DND-41 (cell line): ENCODE measurements at places on chromosomes 4 and X.

DNA sequence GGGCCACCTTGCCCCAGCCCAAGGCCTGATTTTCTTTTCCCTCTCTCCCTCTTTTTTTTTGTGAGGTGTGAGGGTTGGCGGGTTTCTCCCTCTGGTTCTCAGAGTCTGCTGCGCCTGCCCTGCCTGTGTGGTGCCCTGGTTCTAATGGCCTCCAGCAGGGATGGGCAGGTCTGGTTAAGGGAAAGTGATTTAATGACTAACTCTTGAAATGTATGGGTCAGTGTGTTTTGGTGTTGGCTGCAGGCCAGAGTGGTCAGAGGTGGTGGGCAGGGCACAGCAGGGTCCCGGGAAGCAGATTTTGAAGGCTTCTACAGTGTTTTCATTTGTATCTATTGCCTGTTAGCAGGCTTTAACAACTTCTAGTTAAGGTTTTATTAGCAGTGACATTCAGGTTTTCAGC, 39.0 kb downstream of the JADE1 start:
- H3K4me1 ChIP-seq = peaks cover 9% of the 10 kb centered on the region
- peaks cover 99% of the 10 kb centered on the region for H3K36me3 ChIP-seq
- no peak overlapping the region for H3K27ac ChIP-seq
- no peak for DNase-seq

DNA sequence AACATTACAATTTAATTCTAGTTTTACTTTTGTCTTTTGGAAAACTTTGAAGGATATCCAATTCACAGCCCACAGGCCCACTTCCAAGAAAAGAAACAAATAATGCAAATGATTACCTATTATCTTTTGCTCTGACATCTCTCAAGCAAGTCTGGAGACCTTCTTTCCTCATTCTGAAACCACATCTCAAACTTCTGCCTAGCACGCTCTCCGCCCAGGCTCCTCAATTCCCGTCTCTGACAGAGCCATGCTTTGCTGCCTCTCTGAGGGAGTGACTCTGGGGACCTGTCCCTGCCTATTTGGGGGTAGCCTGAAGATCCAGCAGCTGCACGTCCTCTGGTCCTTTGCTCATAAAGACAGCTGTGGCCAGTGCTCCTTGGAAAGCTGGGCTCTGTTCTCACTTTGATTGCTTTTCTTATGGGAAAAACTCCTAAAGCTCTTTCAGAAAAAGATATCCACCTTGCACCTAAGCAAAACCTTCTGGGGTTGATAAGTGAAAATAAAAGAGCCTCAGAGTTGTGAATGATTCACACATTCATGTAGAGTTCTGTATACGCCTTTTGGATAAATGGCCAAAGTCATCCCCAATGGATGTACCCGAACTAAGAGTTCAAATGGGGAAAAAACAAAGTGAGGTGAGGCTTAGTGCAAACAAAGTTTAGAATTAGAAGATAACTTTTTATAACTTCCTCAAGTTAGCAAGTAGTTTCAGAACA, 72.4 kb upstream of the TNIP3 start:
- no peaks in the 10 kb centered on the region for H3K36me3 ChIP-seq
- no peak overlapping the region for H3K4me3 ChIP-seq
- H3K4me1 ChIP-seq = no peaks in the 10 kb centered on the region
- H3K27me3 ChIP-seq = no peaks in the 10 kb centered on the region
- DNase-seq = no peak

- no peaks in the 10 kb centered on the region for H3K36me3 ChIP-seq
- H3K4me1 ChIP-seq = no peaks in the 10 kb centered on the region
- H3K27me3 ChIP-seq = no peaks in the 10 kb centered on the region
- no peak overlapping the region for H3K4me3 ChIP-seq
- H3K27ac ChIP-seq = no peak overlapping the region
These were observed 261.4 kb downstream of the LDB2 start for GRCh38 chr4:16636912-16637630.

- no peaks in the 10 kb centered on the region for H3K27me3 ChIP-seq
- no peak for DNase-seq
- no peak overlapping the region for H3K4me3 ChIP-seq
- no peak overlapping the region for H3K27ac ChIP-seq
- H3K4me1 ChIP-seq = no peaks in the 10 kb centered on the region
These were observed 14.6 kb downstream of the BBS12 start for GRCh38 chr4:122747068-122747467.

DNA sequence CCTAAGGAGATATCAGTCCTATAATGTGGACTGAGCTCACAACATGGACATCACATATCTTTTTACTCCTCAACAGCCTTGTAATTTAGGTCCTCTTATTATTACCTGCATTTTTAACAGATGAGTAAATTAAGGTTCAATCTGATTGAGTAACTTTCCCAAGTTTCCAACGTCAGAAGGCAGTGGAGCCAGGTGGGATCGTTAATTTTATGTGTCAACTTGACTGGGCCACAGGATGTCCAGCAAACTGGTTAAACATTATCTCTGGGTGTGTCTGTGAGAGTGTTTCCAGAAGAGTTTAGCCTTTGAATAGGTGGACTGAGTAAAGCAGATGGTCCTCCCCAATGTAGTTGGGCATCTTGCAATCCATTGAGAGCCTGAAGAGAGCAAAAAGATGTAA, 59.0 kb upstream of the SLIT2 start:
- H3K4me1 ChIP-seq = no peaks in the 10 kb centered on the region
- DNase-seq = no peak
- H3K4me3 ChIP-seq = no peak overlapping the region
- H3K27me3 ChIP-seq = no peaks in the 10 kb centered on the region

DNA sequence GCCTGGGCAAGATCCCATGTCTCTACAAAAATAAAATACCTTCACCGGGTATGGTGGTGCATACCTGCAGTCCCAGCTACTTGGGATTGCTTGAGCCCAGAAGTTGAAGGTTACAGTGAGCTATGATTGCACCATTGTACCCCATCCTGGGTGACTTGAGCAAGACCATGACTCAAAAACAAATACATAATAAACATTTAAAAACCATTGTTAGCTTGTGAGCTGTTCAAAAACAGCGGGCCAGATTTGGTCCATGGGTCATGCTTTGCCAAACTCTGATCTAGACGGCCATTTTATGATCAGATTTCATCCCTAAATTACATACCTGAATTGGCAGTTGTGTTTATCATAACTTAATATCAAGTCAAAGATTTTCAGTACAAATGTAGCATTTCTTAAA, 76.0 kb upstream of the GPM6B start:
- no peaks in the 10 kb centered on the region for H3K27me3 ChIP-seq
- H3K27ac ChIP-seq = no peak overlapping the region
- H3K4me3 ChIP-seq = no peak overlapping the region
- no peaks in the 10 kb centered on the region for H3K4me1 ChIP-seq
- H3K36me3 ChIP-seq = no peaks in the 10 kb centered on the region

GRCh38 chr4:103306870-103307375, 108.8 kb upstream of the CENPE start:
- no peaks in the 10 kb centered on the region for H3K36me3 ChIP-seq
- no peak for DNase-seq
- H3K27me3 ChIP-seq = no peaks in the 10 kb centered on the region
- H3K4me3 ChIP-seq = no peak overlapping the region

GRCh38 chr4:38330321-38330720, 333.7 kb upstream of the KLF3 start:
- DNase-seq = no peak
- H3K27ac ChIP-seq = no peak overlapping the region
- H3K36me3 ChIP-seq = no peaks in the 10 kb centered on the region
- peaks cover 8% of the 10 kb centered on the region for H3K4me1 ChIP-seq

- no peaks in the 10 kb centered on the region for H3K36me3 ChIP-seq
- no peak overlapping the region for H3K27ac ChIP-seq
These were observed 115.4 kb upstream of the NDP start for GRCh38 chrX:44088510-44089144.

DNA sequence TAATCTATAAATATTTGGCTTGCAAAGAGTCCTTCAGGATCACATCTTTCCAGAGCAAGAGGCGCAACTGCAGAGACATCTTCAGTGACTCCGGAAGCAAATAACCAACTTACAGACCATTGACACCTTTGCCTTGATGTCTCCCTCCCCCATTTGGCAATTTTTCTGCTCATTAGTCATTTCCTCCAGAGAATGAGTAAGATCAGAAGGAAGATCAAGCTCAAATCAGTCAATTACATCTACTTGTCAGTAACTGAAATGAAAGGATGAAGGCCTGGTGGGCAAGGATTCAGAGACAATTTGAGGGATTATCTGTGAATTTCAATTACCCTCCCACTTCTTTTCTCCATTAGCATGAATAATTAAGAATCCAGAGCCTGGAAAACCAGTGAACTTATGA, 665.6 kb upstream of the CPEB2 start:
- H3K27ac ChIP-seq = no peak overlapping the region
- no peaks in the 10 kb centered on the region for H3K36me3 ChIP-seq
- H3K4me3 ChIP-seq = no peak overlapping the region
- DNase-seq = no peak
- no peaks in the 10 kb centered on the region for H3K27me3 ChIP-seq

GRCh38 chrX:15579778-15580747, 20.7 kb downstream of the ACE2 start:
- no peak for DNase-seq
- H3K4me1 ChIP-seq = no peaks in the 10 kb centered on the region
- no peak overlapping the region for H3K4me3 ChIP-seq

- H3K27me3 ChIP-seq = no peaks in the 10 kb centered on the region
- no peaks in the 10 kb centered on the region for H3K4me1 ChIP-seq
- no peak for DNase-seq
- no peaks in the 10 kb centered on the region for H3K36me3 ChIP-seq
- H3K4me3 ChIP-seq = no peak overlapping the region
- no peak overlapping the region for H3K27ac ChIP-seq
These were observed 125.0 kb upstream of the EDNRA start for GRCh38 chr4:147355847-147356246.

- no peaks in the 10 kb centered on the region for H3K4me1 ChIP-seq
- no peak overlapping the region for H3K27ac ChIP-seq
- H3K4me3 ChIP-seq = no peak overlapping the region
- no peak for DNase-seq
- no peaks in the 10 kb centered on the region for H3K36me3 ChIP-seq
- H3K27me3 ChIP-seq = no peaks in the 10 kb centered on the region
These were observed 213.3 kb downstream of the GABRG1 start for GRCh38 chr4:45910511-45910910.

- no peaks in the 10 kb centered on the region for H3K4me1 ChIP-seq
- peaks cover 16% of the 10 kb centered on the region for H3K27me3 ChIP-seq
- no peak for DNase-seq
- H3K27ac ChIP-seq = no peak overlapping the region
- H3K4me3 ChIP-seq = no peak overlapping the region
These were observed 100.8 kb upstream of the USP38 start for GRCh38 chr4:143083756-143084472.

- no peaks in the 10 kb centered on the region for H3K36me3 ChIP-seq
- no peaks in the 10 kb centered on the region for H3K4me1 ChIP-seq
- H3K4me3 ChIP-seq = no peak overlapping the region
- DNase-seq = no peak
These were observed 820.4 kb upstream of the EPHA5 start for GRCh38 chr4:66490729-66491128.
